Fibroblast of lung (primary cell): ENCODE measurements at places on chromosomes 7 and 10.

DNA sequence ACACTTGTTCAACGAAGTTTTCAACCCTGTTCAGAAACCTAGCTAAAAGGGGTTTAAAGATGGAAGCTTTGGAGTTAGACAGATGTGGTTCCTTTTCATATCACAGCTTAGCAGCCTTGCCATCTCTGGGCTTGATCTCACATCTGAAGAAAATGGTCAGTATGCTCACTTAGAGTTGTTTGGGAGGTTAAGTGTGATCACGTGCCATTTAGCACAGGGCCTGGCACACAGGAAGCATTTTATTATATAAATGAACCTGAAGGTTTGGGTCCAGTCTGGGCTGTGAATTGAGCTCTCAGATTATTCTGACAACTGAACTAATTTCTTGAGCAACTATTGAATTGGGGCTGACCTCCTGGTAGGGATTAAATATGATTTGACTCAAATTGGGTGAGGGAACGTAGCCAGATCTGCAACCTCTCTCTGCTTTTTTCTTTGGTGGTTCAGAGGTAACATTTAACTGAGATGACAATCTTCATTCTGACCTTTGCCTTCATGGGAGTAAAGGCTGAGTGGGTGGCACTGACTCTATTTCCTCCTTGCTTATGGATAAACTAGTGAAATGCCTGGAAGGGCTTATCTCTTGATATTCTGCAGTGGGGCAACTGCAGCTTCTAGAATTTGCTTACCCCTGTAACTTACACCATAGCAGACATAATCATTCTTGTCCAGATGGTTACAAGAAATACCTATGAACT lies 10.2 kb upstream of the HKDC1 start:
- DNase-seq = no peak

DNA sequence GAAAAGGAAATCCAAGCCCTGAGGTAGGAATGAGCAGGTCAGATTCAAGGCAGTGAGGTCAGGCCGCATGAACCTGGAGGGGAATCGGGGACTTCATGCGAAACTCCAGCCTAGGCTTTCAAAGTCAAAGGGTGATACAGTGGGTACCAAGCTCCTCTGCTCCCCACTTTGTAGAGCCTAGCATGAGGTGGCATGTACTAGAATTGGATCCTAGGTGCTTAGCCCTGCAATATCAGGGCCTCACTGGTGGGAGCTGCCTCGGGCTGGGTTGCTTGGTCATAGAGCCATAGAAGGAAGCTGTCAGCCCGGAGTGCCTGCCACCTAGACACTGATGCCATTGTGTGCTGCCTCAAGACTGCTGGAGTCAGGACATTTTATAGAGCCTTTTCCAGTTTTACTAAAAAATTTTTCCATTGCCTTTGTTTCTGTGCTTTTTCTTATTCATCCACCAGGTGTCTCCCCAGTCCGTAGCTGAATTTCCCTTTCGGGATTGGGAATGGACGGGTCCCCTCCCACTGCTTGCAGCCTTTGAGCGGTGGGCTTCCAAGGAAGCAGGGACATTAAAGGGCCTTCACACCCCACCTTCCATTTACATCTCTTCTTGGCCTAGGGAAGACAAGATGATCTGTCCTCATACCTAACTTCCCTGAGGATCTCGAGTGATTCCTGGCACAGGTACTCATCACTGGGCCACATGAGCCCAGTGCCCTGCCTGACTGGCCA lies 5.5 kb upstream of the LZTS2 start:
- no peak for DNase-seq

DNA sequence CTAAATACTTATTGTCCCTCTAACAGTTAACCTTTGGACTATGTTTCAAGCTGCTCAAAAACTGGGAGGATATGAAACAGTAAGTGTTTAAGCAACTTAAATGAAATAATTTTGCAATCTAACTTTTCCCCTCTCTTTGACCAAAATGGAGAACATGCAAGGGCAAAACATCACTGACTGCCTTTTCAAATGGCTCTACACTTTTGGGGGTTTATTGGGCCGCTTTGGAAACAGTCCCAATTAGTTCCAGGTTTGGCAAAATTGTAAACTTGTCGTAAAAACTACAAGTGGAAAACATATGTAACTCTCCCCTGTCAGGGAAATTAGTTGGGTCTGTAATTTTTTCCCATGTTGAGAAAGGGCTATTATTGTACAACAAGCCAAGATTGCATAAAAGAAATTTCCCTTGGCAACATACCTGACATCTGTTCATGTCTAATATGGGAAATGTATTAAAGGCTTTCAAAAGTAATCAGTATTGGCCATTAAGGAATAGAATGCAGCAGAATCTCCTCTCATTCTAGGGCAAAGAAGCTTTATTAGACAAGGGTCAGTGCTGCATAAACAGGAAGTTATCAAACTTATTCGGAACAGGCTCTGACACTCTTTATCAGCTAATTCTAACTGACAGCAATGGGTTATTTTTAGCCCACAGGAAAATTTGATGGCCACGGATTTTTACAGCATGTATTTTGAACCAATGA lies 157.9 kb downstream of the ARID5B start:
- DNase-seq = no peak

DNA sequence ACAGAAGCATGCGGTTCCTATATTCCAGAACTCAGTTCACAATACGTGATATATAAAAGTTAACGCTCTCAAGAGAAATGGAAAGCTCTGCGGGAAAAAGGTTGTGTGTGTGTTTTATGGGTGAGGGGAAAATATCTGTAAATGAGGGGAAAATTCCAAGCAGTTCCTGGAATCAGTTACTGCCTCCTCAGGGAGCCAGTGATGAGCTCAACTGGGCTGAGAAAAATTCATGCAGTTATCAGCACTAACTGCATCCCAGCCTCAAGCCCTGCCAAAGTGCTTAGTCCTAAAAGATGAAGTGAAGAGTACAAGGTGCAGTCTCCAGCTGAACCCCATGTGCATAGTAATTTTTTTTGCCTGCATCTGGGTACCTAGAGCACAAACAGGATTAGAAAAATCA lies 191.9 kb downstream of the CDK14 start:
- DNase-seq = peak; percentile 42

GRCh38 chr10:55274367-55274766 lies 473.3 kb upstream of the PCDH15 start:
- DNase-seq = no peak

DNA sequence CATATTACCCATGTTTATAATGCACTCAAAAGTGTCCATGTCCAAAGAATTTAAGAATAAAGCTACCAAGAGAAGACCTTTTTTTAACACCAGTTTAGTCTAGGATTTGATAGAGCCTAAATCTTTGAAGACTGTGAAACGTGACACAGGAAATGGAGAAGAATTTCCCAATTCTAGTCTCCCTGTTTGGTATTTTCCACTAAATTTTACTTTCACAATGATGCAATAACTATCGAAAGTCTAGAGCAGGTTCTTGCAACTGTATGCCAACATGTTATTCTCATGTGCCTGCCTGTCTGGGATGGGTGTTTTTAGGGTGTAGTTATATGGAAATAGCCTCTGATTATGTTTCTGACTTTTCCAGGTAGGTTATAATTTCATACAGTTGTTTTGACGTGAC lies 6.9 kb upstream of the MXI1 start:
- no peak for DNase-seq
